HepG2 (cell line): ENCODE measurements at places on chromosomes 7 and 10. TPM values are rescaled to one million over a fixed set of nuclear protein-coding genes. Genes with fewer than 3 reads are reported as not detected.

DNA sequence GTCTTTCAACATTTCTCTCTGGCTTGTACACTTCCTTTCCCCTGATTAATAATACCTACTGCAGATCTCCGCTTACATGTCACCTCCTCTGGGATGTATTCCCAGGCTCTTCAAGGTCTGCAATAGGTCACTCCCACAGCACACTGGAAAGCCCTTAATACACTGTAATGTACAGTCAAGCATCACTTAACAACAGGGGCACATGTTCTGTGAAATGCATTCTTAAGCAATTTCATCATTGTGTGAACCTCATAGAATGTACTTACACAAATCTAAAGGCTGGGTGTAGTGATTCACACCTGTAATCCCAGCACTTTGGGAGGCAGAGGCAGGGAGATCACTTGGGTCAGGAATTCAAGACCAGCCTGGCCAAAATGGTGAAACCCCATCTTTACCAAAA, 1.9 kb downstream of the COX15 start:
- no peak for DNase-seq

- DNase-seq = no peak
Observed at GRCh38 chr7:155283565-155284194, 14.0 kb upstream of the INSIG1 start.

DNA sequence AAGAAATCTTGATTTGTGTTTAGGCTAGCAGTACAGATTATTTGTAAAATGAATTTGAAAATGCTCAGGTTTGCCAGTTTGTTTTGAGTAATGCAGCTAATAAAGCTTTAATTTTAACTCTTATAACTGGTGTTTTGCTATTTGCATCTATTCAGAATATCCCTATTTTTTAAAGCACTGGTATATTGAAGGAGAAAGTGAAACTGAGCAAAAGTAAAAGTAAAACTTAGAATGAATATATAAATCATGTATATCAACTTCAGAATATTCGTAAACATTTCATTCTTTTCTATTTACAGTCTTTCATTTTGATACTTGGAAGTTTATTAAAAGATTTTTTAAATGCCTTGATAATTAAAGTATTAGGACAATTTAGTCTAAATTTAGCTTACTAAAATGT, 26.2 kb downstream of the TASOR2 start:
- no peak for DNase-seq

DNA sequence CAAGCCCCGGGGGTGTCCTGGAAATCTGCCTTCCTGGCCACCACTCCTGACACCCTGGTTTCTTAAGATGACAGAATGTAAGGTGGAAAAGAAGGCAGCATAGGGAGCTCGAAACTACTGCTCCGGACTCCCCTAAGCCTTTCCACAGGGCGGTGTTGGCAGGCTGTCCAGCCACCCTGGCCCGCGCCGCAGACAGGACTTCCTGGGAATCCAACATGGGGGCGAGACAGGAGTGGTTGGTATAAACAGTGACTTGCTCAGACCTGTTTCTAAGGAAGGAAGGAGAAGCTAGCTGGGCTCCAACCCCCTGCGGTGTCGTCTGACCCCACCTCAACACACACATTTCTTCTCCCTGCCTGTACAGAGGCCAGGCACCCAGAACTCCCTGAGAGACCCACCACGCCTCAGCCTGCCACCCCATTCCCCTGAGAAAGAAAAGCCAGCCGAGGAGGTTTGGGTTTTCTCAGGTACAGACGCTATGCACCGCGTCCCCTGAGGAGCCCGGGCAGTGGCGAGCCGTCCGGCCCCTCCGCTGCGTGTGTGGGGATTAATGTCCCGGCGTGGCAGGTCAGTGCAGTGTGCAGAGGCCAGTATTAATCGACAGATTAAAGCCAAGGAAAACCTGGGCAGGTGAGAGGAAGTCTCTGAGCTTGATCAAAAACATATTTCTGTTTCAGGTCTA, 349.6 kb upstream of the MKI67 start:
- no peak for DNase-seq

GRCh38 chr7:112122144-112122543, 84.1 kb downstream of the DOCK4 start:
- DNase-seq = no peak

- no peak for DNase-seq
Observed at GRCh38 chr10:123442901-123443300, 223.3 kb upstream of the GPR26 start.

DNA sequence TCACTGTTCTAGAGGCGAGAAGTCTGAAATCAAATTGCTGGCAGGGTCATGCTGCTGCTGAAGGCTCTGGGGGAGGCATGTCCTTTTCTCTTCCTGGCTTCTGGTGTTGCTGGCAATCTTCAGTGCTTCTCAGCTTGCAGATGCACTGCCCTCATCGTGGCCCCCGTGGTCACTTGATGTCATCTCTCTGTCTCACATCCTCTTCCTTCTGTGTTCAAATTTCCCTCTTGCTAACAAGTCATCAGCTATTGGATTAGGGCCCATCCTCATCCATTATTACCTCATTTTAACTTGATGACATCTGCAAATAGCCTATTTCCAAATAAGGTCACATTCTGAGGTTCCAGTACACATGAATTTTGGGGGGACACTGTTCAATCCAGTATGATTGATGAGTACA, 36.6 kb upstream of the SRGN start:
- no peak for DNase-seq

DNA sequence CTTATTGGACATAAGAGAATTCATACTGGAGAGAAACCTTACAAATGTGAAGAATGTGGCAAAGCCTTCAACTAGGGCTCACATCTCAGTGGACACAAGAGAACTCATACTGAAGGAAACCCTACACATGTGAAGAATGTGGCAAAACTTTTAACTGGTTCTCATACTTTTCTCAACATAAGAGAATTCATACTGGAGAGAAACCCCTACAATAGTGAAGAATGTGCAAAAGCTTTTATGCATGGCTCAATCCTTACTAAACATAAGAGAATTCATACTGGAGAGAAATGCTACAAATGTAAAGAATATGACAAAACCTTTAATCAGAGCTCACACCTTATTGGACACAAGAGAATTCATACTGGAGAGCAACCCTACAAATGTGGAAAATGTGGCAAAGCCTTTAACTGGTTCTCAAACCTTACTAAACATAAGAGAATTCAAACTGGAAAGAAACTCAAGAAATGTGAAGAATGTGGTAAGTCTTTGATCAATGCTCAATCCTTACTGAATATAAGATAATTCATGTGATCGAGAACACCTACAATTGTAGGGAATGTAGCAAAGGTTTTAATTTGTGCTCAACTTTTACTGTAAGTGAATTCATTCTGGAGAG, 121.8 kb upstream of the ZNF722 start:
- DNase-seq = no peak

DNA sequence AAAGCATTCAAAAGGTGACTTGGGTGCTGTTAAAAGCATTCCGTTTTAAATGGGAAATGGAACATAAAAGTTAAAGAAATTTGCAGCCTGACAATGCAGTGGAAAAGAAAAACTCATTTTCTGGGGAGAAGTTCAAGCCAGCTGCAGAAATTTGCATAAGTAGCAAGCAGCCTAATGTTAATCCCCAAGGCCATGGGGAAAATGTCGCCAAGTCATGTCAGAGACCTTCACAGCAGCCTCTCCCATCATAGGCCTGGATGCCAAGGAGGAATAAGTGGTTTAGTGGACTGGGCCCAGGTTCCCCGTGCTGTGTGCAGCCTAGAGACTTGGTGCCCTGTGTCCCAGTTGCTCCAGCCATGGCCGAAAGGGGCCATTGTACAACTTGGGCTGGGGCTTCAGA, 154.2 kb downstream of the PKD1L1 start:
- DNase-seq = no peak

DNA sequence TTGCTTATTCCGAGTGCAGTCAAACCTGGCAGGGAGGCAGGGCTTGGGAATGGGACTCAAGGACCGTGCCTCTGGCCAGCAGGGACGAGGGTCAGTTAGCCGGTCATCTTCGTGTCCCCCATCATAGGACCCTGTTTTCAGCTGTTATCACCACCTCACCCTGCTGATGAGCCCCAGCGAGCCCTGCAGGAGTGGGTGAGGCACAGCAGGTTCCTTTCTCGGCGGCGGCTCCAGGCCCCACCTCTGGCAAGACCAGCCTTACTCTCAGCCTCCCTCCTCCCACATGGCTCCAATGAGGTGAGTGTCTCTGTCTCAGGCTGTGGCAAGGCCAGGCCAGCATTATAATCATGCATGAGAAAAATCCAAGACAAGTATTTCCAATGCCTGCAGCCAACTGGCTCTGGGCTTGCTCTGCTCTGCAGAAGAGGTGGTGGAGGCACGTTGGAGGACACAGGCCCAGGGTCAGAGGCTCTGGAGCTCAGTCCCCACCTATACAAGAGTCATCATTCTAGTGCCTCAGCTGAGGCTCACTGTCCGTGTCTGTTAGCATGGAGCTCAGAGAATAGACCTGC, 15.7 kb downstream of the PKD1L1 start:
- DNase-seq = no peak

GRCh38 chr10:33094263-33095051, 136.4 kb upstream of the ITGB1 start:
- no peak for DNase-seq

DNA sequence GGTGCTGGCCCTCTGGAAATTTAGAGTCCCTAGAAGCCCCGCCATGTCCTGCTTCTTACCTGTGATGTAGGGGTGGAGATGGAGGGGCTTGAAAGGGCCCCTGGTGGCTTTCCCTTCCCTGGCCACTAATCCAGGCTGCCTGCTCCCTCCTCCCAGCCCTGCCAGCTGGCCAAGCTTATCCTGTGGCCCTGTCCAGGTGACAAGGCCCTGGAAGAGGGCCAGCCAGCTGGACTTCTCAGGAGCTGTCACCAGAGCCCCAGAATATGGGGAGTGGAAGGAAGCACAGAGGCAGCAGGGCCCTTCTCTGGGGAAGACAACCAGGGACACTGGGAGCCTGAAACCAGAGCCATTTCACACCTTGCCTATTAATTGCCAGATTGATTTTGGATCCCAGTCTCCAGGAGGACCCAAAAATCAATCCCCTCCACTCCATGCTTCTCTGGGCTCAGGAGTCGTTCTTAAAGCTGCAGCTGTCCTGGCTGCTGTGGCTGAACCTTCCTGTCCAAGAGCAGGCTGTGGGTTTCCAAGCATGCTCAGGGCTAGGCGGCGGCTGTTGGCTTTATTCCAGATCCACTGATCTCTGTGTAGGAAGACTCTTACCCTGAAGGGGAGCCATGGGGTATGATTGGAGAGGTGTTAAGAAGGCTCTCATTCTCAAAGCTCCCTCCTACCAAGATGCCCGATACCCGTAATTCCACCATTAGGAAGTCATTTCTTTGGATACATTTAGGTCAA, 52.6 kb upstream of the PCBD1 start:
- no peak for DNase-seq

DNA sequence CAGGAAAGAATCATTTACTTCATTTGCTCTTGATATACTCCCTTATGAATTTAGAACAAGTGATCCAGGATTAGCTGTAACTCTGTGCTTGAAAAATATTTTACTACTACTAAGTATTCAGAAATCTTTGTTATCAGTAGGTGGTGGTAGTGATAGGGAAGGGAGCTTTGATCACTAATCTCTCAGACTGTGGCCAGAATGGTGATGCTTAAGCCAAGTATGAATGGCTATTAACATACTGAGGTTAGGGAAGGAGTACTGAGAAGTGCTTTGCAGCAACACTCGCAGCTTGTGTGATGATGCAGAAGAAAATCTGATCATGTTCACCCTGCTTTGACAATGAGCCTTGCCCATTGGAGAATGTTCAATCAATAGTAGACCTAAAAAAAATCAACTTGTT, 29.3 kb downstream of the AP3M1 start:
- no peak for DNase-seq

DNA sequence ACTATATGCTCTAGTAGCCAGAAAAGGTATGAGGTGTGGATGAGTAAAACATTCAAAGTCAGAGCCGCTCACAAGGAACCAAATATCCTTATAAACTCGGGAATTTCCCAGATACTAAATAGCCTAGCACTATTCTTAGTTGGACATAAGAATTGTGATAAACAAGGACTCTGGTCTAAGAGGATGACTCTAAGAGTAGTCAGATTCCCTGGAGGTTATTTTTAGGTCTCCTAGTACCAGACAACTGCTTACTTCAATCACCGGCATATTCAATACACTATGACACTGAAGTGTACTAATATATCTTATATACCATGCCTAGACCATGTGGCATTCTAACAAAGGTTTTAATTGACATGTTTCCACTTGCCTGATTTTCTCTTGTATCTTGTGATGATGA, 56.5 kb downstream of the LMBR1 start:
- DNase-seq = no peak

DNA sequence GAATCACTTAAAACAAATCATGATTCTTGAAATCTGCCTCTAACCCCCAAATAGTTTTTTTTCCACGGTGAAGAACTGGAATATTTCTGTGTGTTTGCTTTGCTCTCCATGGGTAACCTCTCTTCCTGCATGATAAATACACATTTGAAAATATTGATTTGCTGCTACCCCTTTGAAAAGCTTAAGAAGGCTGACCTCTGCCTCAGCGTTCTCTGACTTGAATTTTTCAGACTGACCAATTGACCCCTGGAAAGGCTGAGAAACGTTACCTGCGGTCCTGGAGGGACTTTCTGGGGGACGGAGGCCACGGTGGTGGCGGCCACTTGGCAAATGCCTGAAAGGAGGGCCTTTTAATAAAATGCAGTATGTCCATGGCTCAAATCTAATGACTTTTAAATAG, 520.2 kb downstream of the LRMDA start:
- DNase-seq = no peak

DNA sequence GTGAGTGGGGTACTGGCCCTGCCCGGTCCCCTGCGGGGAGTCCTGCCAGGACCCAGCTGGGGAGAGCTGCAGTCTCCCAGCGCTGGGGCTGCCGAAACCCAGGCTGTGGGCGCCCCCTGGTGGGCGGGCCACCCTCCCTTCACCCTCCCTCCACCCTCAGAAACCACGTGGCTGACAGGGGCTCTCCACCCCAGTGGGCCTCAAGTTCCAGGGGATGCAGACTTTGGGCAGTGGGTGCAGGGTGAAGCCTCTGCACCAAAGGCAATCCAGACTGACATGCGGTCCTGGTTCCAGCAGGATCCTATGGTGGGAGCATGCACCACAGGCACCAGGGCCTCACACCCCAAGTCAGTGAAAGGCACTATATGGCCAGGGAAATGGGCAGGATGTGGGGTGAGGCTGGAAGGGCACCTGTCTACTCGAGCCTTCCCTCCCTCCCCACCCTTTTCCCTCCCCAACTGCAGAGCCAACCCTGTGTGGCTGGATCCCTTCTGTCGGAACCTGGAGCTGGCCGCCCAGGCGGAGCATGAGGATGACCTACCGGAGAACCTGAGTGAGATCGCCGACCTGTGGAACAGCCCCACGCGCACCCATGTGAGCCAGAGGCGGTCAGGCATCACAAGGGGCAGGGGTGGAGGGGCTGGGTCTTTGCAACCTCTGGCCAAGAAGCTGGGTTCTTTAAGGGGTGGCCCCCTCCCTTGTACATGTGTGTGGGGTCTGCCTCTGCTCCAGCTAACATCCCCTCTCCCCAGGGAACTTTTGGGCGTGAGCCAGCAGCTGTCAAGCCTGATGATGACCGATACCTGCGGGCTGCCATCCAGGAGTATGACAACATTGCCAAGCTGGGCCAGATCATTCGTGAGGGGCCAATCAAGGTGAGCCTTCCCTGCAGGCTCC, 38.8 kb downstream of the PSAP start:
- DNase-seq = peak; percentile 27

HOXA1 gene
- polyA plus RNA-seq = 0.18 and 0.31 TPM in 2 replicates

TMEM196 gene
- not detected in 2 replicates for polyA plus RNA-seq

TMEM236 gene
- polyA plus RNA-seq = 0.08 and 0.09 TPM in 2 replicates

ITPRIP gene
- 2.8 and 3.0 TPM in 2 replicates for polyA plus RNA-seq

ACHE gene
- polyA plus RNA-seq = 0.40 and 0.99 TPM in 2 replicates

KIFBP gene
- 10.3 and 13.0 TPM in 2 replicates for polyA plus RNA-seq

IFIT2 gene
- 0.04 and 0.07 TPM in 2 replicates for polyA plus RNA-seq

CPVL gene
- 265 and 294 TPM in 2 replicates for polyA plus RNA-seq

FXYD4 gene
- not detected in 2 replicates for polyA plus RNA-seq

PDE6C gene
- not detected in 2 replicates for polyA plus RNA-seq

C10orf67 gene
- not detected in 2 replicates for polyA plus RNA-seq

CUTC gene
- polyA plus RNA-seq = 17.7 and 22.3 TPM in 2 replicates
